ENCODE measurements at places on chromosomes 3 and 15.

DNA sequence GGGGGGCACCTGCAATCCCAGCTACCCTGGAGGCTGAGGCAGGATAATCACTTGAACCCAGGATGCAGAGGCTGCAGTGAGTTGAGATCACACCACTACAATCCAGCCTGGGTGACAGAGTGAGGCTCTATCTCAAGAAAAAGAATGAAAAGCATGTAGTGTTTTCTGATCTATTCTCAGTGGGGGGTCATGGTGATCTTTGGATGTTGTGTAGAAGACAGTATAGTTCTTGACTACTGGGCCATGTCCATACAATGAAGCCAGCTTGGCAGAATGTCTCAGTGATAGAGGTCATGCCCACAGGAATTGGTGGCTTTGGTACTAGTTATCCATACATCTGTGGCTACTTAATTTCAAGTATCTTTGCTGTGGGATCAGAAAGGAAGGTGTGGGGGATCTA, 26.8 kb upstream of the NANOGP8 start:
- no peak for DNase-seq

GRCh38 chr15:56215769-56216168, 27.9 kb downstream of the RFX7 start:
- DNase-seq = peak; percentile 27

DNA sequence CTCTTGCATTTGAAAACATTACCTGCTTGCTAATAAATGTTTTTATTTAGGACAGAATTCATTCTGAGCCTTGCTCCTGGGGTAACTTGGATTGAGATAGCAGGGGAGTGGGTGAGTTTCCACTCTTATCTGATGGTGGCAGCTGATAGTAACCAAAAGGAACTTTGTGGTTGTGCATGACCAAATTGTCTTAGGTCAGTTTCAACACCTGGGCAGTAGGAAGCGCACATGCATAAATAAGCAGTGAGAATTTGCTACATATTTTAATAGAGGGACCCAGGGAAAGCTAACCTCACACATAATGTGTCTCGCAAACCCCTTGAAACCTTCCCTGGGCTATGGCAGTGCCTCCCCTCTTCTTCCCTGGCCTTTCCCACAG, 65.4 kb upstream of the XCR1 start:
- no peak for DNase-seq

- DNase-seq = peak; percentile 94
These were observed 31.5 kb upstream of the LAMP3 start for GRCh38 chr3:183193762-183194689.

- no peak for DNase-seq
These were observed 37.2 kb downstream of the PXYLP1 start for GRCh38 chr3:141268791-141269190.

- no peak for DNase-seq
These were observed 576.7 kb downstream of the CADM2 start for GRCh38 chr3:85535517-85535916.

- no peak for DNase-seq
These were observed 20.9 kb downstream of the GREM1 start for GRCh38 chr15:32738666-32739065.

GRCh38 chr3:10702961-10703740, 112.9 kb upstream of the SLC6A11 start:
- DNase-seq = no peak

GRCh38 chr15:68031404-68031803, 22.7 kb upstream of the PIAS1 start:
- no peak for DNase-seq

DNA sequence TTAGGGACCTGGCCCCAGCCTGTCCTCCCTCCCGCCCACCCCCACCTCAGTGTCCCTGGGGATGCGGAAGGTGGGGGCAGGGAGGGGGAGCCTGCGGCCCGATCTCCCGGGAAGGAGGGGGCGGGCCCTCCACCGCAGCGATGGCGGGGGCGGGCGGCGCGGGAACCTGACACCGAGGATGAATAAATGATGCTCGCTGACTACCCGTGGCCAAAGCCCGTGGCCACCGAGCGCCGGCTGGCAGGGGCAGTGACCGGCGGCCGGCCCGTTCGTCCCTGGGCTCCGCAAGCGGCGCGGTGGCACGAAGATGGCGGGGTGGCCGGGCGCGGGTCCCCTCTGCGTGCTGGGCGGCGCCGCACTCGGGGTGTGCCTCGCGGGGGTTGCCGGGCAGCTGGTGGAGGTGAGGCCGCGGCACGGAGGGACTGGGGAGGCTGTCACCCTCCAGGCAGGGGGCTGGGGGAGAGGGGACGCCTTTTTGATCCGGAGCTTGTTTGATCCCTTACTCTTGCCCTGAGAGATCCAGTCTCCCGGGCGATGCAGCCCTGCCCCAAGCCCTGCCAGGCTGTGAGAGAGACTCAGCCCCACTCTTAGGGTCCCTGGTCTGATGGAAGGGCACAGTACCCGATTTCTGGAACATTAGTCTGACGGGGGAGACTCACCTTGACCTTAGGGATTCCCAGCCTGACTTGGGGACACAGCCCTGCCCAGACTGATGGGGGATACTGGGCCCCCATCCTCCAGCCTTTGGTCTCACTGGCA, at the start of gene TMIE:
TSS of gene TMIE (plus strand) at position 212 of the 759 bp plus-strand sequence. CDS start at position 308, 96 bp downstream.
- DNase-seq = peak; percentile 32

- peak; percentile 84 for DNase-seq
These were observed 128.4 kb upstream of the ZBED2 start for GRCh38 chr3:111723293-111724215.

DNA sequence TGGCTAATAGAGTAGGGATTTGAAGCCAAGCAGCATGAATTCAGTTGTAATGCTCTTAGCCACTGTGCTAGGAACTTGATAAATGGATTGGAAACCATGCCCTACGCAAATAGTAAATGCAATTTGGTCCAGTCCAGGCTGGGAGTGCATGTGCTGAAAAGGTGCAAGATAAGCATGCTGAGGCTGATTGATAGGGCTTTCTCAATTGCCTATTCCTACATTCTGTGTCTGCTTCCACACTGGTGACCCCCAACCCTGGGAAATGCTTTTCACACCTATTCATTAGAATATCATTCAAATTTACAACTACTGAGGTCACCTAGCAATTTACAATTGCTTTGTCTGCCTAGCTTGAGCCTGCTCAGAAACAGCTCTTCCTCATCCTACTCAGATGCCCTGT, 84.7 kb upstream of the SLC25A36 start:
- DNase-seq = no peak

- DNase-seq = no peak
These were observed 289.9 kb downstream of the GAP43 start for GRCh38 chr3:115913069-115913686.

DNA sequence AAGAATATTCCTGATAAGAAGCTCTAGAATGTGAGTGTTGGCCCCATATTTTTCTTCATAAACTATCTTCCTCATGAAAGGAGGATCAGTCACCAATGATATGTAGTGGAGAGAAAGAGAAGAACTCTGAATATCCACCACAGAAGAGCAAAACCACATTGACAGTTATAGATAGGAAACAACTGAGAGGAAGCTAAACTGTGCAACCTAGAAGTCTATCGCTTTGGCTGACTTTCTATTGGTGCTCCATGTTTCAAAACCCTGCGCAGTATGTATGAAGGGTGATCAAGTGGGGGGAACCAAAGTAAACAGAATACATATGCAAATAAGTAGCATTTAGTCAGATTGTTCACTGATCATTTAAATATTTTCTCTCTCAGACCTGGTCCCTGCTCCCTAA, 41.0 kb upstream of the ZNF280D start:
- no peak for DNase-seq

- no peak for DNase-seq
These were observed 19.9 kb downstream of the CCDC14 start for GRCh38 chr3:123941121-123941520.

DNA sequence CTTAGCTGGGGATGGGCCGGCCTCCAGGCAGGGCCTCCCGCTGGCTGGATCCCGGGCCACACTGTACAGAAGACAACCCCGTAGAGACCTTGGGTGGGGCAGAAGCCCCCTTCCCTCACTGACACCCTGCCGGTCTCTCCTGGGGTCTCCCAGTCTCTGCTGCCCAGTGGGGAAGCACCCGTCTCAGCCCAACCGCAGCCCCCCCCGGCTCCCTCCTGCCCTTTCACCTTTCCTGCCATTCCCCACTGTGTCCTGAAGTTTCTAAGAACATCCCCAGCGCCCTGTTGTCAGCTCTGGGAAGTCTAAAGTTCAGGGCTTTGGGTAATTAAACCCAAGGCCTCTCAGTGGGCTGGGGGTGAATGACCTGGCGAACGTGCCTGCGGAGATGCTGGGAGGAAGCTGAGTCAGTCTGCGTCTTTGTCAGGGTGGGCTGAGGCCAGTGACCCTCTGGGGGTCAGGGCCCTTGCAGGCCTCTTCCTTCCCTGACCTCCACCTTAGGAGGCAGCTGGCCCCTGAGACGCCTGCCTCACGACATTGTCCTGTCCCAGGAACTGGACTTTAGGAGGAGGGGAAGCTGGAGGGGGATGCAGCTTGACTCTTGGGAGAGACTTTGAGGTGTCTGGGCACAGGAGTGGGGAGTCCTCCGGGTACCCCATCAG, 1.4 kb upstream of the SLC51A start:
- no peak for DNase-seq

- DNase-seq = no peak
These were observed 37.9 kb upstream of the SLC2A2 start for GRCh38 chr3:171064461-171064860.

DNA sequence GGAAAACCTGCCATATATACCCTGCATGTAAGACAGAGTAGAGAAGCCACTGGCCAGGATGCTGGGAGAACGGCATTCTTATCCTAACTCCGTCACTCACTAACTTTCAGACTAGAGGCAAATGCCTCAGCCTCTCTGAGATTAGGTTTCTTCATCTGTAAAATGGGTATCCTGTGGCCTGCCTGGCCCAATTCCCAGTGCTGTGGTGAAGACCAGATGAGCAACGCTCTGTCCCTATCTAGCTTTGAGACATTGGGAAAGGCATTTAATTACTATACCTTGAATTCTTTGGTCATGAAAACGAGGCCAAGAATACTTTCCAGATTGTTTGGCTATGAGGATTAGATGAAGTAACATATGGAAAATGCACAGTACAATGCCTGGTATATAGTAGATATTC, 35.9 kb downstream of the CEMIP start:
- DNase-seq = no peak
